ENCODE measurements at places on chromosomes 3 and 15. TPM values are rescaled to one million over a fixed set of nuclear protein-coding genes. Genes with fewer than 3 reads are reported as not detected.

- no peak overlapping the region for H3K27ac ChIP-seq
- DNase-seq = peak; percentile 71
- H3K4me3 ChIP-seq = no peak overlapping the region
- no peaks in the 10 kb centered on the region for H3K36me3 ChIP-seq
Observed at GRCh38 chr15:37907136-37907535, 27.3 kb upstream of the TMCO5A start.

DNA sequence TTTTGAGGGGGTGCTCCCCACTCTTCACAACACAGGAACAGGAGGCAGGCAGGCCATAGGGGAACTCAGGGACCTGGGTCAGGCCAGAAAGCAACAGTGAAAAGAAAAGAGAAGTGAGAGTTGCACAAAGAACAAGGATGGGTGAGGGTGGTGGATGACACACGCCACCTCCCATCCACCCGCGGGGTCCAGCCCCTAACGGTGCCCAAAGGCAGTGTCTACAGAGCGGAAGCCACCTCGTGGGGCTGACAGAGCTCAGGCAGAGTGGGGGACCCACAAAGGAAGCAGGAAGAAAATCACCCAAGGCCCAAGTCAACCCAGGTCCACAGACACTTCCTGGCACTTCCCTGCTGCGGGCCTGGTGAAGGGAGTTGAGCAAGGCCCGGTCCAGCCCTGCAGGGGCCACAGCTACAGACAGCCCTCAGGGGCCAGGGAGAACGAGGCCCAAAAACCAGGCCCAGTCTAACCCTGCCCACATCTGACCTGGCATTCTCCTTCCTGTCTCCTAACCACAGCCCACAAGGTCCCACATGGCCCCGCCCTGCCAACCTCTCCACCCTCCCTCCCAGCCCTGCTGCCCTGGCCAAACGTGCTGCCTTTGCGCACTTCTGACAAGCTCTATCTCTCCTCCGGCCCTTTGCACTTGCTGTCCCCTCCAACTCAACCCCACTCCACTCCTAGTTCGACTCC is 5.9 kb downstream of the NUP210 start:
- DNase-seq = peak; percentile 51
- H3K4me3 ChIP-seq = no peak overlapping the region
- H3K27ac ChIP-seq = peak overlapping the region; percentile 78
- H3K27me3 ChIP-seq = no peaks in the 10 kb centered on the region
- peaks cover 43% of the 10 kb centered on the region for H3K4me1 ChIP-seq
- peaks cover 7% of the 10 kb centered on the region for H3K36me3 ChIP-seq

DNA sequence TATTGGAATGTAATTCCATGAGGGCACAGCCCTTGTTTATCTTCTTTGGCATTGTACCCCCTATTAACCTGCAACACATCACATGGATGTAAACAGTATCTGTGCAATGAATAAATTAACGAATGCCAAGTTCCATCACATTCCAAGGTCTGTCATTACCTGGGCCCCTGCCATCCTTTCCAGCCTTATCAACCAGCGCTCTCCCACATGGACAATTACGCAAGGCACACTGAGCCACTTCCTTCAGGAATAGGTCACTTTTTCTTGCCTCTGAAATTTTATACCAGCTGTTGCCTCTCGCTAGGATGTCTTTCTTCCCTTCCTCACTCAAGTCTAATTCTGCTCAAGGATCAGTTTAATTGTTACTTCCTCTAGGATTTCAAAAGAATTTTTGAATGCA is 1051.8 kb upstream of the CFAP20DC start:
- no peak overlapping the region for H3K27ac ChIP-seq
- H3K4me1 ChIP-seq = no peaks in the 10 kb centered on the region
- H3K27me3 ChIP-seq = peaks cover 23% of the 10 kb centered on the region
- no peaks in the 10 kb centered on the region for H3K36me3 ChIP-seq
- H3K4me3 ChIP-seq = no peak overlapping the region

DNA sequence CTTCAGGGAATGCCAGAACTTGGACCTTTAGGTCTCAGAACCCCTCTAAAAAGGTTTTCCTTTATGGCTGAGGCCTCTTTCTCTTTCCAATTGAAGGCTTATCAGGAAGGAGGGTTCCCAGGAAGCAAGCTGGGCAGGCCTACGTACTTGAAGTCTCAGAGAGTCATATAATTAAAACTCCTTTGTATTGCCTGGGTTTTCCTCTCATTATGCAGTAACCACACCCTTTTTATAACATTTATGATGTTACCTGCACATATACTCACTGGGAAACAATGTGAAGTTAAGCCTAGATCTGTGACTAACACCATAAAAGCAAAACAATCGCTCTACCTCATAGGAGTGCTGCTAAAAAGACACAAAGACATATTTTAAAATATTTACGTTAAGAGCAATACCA is 27.3 kb downstream of the SERP1 start:
- H3K4me3 ChIP-seq = peak overlapping the region; percentile 10
- peaks cover 30% of the 10 kb centered on the region for H3K4me1 ChIP-seq
- DNase-seq = peak; percentile 77
- no peaks in the 10 kb centered on the region for H3K27me3 ChIP-seq

- H3K27me3 ChIP-seq = no peaks in the 10 kb centered on the region
- DNase-seq = peak; percentile 28
- H3K4me3 ChIP-seq = no peak overlapping the region
- H3K36me3 ChIP-seq = no peaks in the 10 kb centered on the region
- H3K4me1 ChIP-seq = peaks cover 28% of the 10 kb centered on the region
- peak overlapping the region; percentile 14 for H3K27ac ChIP-seq
Observed at GRCh38 chr3:46542801-46543201, 23.3 kb downstream of the LRRC2 start.

GRCh38 chr3:46059432-46059831 is 32.1 kb upstream of the XCR1 start:
- H3K27me3 ChIP-seq = no peaks in the 10 kb centered on the region
- no peak overlapping the region for H3K27ac ChIP-seq
- DNase-seq = no peak

- peak; percentile 63 for DNase-seq
- H3K36me3 ChIP-seq = no peaks in the 10 kb centered on the region
- H3K27ac ChIP-seq = peak overlapping the region; percentile 5
- H3K4me1 ChIP-seq = peaks cover 14% of the 10 kb centered on the region
- H3K4me3 ChIP-seq = no peak overlapping the region
Observed at GRCh38 chr3:112739252-112739965, 98.5 kb upstream of the CCDC80 start.

- peaks cover 13% of the 10 kb centered on the region for H3K4me1 ChIP-seq
- H3K4me3 ChIP-seq = no peak overlapping the region
- H3K27me3 ChIP-seq = no peaks in the 10 kb centered on the region
- no peak overlapping the region for H3K27ac ChIP-seq
- peak; percentile 65 for DNase-seq
Observed at GRCh38 chr3:187130346-187131066, 8.8 kb downstream of the RPL39L start.

DNA sequence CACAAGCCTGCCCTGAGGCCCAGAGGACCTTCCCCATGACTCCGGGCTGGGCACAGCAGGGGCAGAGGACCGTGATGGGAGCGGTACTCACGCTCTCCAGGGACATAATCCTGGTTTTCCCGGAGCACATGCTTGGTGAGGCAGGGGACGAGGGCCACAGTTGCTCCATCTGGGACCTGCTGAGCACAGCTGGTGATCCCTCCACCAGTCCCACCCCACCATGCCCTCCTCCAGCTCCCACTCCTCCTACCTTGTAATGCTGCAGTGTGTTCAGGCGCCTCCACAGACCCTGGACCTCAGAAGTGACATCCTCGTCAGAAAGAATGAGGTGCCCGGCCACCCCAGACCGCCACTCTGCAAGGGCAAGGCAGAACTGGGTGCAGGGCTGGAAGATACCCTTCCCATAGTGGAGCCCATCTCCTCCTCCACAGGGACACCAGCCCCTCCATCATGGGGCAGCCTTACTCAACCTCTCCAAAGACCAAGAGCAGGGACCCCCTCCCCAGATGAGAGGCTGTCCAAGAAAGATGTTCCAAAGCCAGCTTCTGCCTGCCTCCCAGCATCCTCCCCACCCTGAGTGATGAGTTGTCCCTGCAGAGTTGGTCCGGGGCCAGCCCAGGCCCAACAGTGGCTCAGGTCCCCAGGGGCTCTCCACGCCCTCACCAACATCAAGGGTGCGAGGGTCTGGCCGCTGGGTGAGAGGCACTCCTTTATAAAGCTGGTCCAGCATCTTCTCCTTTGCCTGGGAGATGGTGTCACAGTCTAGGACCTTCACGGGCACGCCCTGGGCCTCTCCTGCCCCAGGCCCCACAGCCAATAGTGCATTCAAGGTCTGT is 19.5 kb downstream of the PLXNB1 start:
- no peaks in the 10 kb centered on the region for H3K4me1 ChIP-seq
- H3K27ac ChIP-seq = no peak overlapping the region
- no peaks in the 10 kb centered on the region for H3K27me3 ChIP-seq
- H3K4me3 ChIP-seq = no peak overlapping the region
- H3K36me3 ChIP-seq = no peaks in the 10 kb centered on the region
- no peak for DNase-seq

- DNase-seq = no peak
- no peaks in the 10 kb centered on the region for H3K27me3 ChIP-seq
- no peak overlapping the region for H3K4me3 ChIP-seq
- no peaks in the 10 kb centered on the region for H3K4me1 ChIP-seq
Observed at GRCh38 chr3:4547799-4548198, 54.7 kb downstream of the ITPR1 start.

GRCh38 chr3:188584162-188584529 is 430.2 kb downstream of the LPP start:
- H3K4me1 ChIP-seq = peaks cover 29% of the 10 kb centered on the region
- no peaks in the 10 kb centered on the region for H3K36me3 ChIP-seq
- H3K4me3 ChIP-seq = peak overlapping the region; percentile 39
- H3K27me3 ChIP-seq = no peaks in the 10 kb centered on the region
- H3K27ac ChIP-seq = peak overlapping the region; percentile 88

- no peak for DNase-seq
- no peaks in the 10 kb centered on the region for H3K27me3 ChIP-seq
- no peak overlapping the region for H3K4me3 ChIP-seq
- H3K27ac ChIP-seq = no peak overlapping the region
- no peaks in the 10 kb centered on the region for H3K36me3 ChIP-seq
Observed at GRCh38 chr3:15542614-15543013, 21.1 kb upstream of the COLQ start.

DNA sequence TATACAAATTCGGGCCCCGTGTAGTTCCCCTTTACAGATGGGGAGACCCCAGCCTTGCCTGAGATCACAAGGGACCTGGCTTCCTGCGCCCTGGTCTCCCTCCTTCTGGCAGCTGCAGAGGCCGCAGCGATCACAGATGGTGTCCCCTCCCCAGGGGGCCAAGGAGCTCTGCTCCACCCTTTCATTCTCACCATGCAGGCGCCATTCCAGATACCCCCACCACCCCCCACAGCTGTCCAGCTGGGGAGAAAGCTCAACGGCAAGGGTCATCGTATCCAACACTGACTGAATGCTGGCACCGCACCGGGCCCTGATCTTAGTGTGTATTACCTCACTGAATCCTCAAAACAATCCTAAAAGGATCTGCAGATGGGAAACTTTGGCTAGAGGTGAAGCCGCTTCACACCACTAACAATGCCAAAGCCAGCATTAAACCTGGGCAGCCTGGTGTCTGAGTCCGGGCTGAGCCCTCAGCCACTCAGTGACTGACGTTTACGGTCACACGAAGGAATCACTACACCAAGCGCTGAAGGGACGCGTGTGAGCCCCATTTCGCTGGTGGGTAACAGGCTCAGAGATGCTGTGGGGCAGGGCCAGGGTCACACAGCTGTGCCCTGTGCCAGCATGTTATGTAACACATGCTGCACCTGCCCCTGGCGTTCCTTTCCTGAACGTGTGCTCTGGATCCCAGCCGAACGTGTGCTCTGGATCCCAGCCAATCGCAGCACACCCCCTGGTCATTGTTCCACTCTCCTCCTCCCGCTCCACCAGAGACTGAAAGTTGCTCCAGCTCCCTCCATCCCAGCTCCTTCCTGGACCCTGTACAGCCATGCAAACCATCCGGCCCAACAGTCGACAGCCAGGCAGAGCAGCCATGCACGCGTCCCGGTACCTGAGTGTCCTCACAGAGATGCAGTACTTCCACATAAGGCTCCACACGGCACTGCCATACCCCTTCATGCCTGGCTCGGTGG is 51.8 kb downstream of the IQSEC1 start:
- H3K4me1 ChIP-seq = peaks cover 32% of the 10 kb centered on the region
- no peak overlapping the region for H3K4me3 ChIP-seq
- H3K27ac ChIP-seq = no peak overlapping the region
- H3K36me3 ChIP-seq = no peaks in the 10 kb centered on the region
- DNase-seq = no peak
- no peaks in the 10 kb centered on the region for H3K27me3 ChIP-seq

GRCh38 chr3:123143669-123144411 is 57.9 kb upstream of the SEC22A start:
- H3K27me3 ChIP-seq = no peaks in the 10 kb centered on the region
- no peak overlapping the region for H3K27ac ChIP-seq
- no peak for DNase-seq
- no peak overlapping the region for H3K4me3 ChIP-seq
- H3K4me1 ChIP-seq = no peaks in the 10 kb centered on the region

DNA sequence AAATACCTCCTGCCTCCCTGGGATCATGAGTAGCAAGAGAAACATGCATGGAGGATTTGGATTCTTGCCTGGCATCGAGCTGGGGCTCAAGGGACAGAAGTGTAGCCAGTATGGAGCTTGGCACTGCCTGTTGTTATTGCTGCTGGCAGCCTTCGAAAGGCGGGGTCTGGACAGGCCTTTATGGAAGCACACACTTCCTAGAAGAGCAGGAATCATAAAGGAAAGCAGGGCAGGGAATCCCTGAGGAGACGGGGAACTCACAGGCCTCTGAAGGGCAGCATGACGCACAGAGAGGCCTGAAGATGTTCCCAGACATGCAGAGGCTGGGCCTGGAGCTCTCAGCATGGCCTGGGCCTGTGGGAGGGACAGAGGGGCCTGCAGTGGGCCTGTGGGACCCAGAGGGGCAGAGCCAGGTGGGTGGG is 18.6 kb upstream of the SLC41A3 start:
- no peak overlapping the region for H3K4me3 ChIP-seq
- H3K36me3 ChIP-seq = no peaks in the 10 kb centered on the region
- no peak for DNase-seq
- no peaks in the 10 kb centered on the region for H3K4me1 ChIP-seq

The DYNLT2B gene
- 19.8 TPM for total RNA-seq

The TRPM1 gene
- total RNA-seq = not detected

The RTF1 gene
- 25.9 TPM for total RNA-seq

The SLC22A13 gene
- 0.73 TPM for total RNA-seq

The C3orf20 gene
- total RNA-seq = not detected

The PLIN1 gene
- 1.0 TPM for total RNA-seq

The GUCA1C gene
- not detected for total RNA-seq
